ENCODE measurements at places on chromosomes 1 and 21.

DNA sequence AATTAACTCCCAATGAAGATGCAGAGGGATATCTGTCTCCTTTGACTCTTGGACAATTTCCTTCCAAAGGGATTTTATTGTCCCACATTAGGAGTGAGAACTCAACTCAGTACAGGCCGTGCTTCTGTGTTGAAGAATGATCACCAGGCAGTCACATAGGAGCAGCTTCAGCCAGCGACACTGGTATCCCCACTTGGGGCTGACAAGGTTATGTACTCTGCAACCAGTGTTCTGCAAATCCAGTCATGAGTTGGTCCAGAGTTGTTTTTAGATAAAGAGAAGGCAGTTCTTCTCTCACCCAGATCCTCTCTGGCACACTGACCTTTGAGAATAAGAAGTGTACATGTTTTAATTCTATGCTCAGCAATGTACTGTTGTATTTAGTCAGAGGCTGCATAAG is 415.8 kb downstream of the SETD4 start:
- DNase-seq = no peak

DNA sequence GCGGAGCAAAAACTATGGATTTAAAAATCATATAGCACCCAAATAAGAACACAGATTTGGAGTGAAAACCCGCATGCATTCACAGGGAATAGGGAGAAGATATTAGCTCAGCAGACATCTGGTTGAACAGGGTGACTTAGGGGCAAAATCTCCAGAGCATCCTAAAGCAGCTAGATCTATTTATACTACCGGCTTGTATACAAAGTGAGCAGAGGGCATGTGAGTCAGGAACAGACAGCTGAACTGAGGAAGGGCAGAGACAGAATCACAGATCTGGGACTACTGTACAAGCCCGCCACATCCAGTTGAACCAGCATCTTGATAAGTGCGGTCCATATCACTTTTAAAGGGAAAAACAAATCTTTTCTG is 35.2 kb upstream of the EXOSC10 start:
- no peak for DNase-seq

GRCh38 chr1:193115629-193116227 is 6.1 kb upstream of the CDC73 start:
- peak; percentile 95 for DNase-seq

DNA sequence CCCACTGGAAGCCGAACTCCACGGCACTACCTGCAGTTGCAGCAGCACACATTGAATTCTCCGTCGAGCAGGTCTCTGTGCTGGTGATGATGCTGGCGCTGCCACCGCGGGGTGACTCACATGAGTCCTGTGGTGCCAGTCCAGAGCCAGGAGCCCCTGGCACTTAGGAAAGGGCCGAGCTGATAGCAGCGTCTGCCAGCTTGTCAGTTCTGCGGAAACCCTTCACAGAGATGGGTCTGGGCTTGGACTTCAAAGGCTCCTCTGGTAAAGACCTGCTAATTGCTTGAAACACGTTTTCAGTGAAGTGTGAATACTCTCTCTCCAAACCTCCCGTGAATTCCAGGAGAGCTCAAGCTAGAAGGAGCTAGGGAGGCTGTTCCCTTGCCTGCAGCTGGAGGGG is 92.2 kb downstream of the GRIK3 start:
- DNase-seq = no peak

- no peak for DNase-seq
Observed at GRCh38 chr21:44005071-44005470, 7.0 kb upstream of the TRAPPC10 start.

DNA sequence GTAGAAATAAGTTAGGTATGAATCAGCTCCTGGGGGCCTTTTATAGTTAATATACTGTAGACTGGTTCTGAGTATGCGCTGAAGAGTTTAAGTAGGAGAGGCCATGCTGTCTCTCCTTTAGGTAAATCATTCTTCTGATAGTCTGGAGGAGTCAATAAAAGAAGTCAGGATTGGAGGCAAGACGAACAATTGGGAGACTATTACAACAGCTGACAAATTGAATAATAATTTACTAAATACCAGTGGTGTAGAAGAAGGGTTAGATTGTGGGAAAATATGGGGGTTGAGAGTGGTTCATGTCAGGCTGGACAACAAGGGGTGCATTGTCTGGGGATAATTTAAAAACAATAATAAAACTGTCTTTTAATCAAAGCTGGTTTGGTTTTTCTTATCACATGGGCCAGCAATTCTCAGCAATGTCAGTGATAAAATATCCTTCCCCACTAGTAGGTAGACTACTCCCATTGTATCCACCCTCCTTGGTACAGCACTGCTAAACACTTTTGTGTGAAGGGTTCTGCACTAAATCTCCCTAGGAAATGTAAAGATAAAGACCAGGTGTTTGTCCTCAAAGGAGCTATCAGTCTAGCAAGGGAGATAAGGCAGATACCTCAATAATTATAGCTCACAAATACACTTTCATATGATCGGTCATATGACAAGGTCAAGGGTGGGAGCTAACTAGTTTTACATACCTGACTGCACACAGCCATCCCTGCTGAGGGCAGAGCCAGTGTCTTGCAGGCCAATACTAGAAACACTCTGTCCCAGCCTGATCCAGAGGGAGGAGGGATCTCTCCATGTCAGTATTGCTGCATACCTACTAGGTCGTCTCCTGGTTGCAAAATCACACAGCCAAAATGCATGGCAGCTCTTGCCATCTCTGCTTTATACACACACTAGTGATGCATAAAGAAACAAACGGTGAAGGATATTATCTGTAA is 299.7 kb downstream of the VAV3 start:
- DNase-seq = no peak

DNA sequence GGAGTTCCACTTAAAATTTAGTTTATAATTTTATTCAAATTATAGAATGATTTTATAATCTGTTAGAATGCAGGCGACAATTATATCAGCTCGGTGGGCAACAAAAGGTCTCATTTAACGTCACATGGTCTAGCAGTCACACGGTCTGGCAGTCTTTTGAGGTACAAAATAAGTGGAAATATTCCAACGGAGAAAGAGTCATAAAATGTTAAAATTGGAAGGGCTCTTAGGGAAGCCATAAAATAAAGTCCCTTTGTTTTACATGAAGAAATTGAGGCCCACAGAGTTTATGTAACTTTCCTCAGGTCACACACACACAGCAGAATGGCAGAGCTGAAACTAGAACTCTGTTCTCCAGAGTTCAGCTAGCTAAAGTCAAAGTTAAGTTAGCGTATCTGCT is 84.4 kb upstream of the QSOX1 start:
- no peak for DNase-seq
